ENCODE measurements at places on chromosomes 6 and 20. TPM values are rescaled to one million over a fixed set of nuclear protein-coding genes. Genes with fewer than 3 reads are reported as not detected.

GRCh38 chr6:141347086-141347485 lies 785.6 kb upstream of the GJE1 start:
- no peak for DNase-seq

DNA sequence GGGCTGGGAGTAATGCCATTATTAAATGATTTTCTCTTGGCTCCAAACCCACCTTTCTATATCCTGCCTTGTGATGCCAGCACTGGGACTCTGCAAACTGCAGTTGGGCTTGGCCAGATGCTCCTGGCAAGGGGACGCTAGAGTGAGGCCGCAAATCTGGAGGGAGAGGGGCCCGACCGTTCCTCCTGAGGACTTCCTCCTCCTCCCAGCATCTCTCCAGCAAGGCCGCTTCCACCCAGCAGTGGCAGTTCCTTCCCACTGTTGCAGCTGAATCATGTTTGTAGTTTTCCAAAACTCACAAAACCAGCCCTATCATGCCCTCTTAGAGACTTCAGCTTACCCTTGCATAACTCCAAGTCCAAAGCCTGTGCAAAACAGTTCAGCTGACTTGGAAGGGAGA lies 244.4 kb downstream of the FOXA2 start:
- DNase-seq, result no peak

- no peak for DNase-seq
These were observed 111.1 kb downstream of the DLL1 start for GRCh38 chr6:170179616-170180324.

DNA sequence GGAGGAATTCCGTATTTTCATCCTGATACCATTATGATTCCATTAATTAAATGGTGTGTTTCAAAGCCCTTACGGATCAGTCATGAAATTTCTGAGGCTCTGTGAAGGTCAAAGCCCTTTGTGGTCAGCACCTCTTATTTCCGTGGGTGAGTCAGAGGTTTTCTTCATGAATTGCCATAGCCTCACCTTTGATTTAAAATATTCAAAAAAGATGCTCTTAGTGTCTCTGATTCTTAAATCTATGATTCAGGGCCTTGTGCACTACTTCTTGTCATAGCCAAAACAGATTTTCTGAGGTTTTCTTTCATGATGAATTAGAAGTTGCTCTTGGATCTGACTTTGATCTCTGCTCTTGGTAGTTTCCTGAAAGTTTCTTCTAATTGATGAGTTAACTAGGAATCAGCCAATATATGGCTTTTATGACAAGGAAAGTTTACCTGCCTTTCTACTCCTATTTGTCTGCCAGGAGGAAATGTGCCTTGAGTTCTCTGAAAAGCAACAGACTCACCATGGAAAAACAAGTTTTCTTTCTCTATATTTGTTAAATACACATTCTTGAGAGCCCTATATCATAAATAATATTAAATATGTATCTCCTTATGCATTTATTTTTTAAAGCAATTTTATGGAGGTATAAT lies 613.0 kb downstream of the UTRN start:
- DNase-seq, result no peak

DNA sequence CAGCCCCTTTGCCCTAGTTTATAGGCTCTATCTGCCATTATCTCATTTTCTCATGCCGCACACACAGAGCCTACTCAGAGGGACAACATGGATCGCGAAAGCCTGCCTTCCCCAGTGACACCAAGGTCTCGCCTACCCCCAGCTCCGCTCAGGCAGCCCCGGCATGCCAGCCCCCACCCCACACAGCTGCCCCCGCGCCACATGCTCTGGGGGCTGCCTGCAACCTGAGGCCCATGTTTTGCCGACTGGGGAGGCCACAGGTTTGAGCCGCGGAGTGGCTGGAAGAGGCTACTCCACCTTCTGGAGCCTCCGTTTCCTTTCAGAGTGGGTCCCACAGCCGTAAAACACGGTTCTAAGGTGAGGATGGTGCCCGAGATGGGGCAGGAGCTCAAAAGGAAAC lies 102.1 kb downstream of the ASXL1 start:
- DNase-seq, result no peak

DNA sequence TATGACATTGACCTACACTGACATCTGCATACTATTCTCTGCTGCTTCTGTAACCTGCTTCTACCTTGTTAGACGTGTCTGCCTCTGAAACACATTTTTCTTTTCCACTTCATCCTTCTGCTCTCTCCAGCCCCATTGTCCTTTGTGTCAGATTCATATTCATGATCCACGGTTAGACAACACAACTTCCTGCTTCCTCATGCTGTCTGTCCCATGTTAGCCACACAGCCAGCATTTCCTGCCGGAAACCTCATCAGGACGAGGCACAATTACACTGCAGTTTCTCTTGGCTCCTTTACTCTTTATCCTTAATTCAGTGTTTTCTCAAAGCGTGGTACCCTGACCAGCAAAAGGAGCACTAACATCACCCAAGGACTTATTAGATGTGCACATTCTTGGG lies 150.2 kb downstream of the TBC1D7 start:
- DNase-seq, result no peak

DNA sequence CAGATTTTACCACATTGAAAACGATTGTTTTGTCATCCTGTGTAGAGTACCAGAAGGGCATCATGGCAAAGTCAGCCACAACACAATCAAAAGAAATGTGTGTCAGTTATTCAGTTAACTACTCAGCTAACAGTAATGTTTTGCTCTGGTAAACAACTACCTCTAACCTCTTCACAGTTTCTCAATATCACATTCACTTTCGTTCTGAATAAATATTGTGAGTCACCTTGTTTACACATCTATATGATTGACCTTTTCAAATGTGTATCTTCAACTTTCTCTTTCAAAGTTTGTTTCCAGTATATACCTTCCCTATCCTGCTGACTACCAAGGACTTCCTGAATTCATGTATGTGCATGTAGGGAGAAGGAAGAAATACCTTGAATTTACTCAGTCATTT lies 216.6 kb upstream of the UFL1 start:
- DNase-seq, result no peak

GRCh38 chr6:89400912-89401399 lies 11.1 kb downstream of the RRAGD start:
- DNase-seq, result no peak

DNA sequence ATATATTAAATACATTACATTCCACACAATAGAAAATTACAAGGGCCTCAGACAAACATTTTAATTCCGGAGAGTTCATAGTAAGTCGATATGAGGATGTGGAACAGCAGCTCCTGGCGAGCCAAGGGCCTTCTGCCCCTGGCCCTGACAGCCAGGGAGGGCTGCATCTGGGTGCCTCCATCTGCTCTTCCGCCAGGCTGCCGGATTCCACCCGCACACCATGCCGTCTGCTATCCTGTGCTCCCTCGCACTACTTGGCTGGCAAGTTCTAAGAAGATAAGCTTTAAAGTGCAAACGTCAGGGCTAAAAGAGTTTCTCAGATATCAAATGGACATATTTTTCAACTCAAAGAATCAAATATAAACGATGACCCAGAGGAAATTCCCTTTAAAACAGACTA lies 656.3 kb upstream of the NOX3 start:
- DNase-seq, result no peak

- no peak for DNase-seq
These were observed 779.3 kb upstream of the CITED2 start for GRCh38 chr6:140153703-140154102.

DNA sequence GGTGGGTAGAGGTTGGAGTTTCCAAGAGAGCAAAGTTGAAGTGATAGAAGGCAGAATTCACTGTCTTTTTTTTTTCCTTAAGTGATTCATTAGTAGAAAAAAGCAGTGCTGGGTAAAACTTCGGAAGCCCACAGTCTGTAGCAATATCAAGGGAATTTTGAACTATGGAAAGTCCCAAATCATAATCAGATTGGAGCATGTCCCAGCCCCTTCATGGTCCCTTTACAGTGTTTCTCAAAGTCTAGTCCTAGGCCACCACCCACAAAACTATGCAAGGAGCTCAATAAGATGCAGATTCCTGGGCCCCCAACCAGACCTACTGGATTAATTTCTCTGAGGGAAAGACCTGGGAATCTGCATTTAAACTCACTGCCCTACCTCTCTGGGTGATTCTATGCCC lies 22.6 kb downstream of the NEDD9 start:
- no peak for DNase-seq

GRCh38 chr6:158630938-158631616 lies 13.5 kb downstream of the DYNLT1 start:
- peak; percentile 42 for DNase-seq

DNA sequence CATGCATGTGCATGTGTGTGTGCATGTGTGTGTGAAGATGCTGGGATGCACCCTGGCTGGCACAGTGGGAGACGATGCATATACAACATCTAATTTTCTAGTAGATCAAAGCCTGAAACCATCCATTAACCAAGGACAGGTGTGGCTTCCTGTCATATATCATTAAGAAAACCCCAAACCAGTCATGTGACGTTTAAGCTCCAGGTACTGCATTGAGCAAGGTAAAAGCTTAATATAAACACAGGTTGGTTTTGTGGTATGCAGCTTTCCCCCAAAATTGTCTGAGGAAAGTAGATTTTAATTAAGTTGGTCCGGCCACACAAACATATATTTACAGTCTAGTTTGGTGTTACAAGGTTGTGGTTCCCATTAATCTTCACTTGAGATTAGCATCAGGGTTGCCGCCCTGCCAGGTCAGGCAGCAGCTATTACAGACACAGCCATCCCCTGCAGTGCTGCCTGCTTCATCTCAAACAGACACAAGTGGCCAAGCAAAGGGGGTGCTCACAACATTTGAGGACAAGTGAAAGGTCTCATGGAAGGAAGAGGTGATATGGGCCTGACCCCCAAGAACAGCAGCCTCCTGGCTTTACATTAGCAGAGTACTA lies 48.6 kb upstream of the NAA20 start:
- DNase-seq, result no peak

GRCh38 chr6:136137008-136137692 lies 113.0 kb downstream of the MTFR2 start:
- no peak for DNase-seq

DNA sequence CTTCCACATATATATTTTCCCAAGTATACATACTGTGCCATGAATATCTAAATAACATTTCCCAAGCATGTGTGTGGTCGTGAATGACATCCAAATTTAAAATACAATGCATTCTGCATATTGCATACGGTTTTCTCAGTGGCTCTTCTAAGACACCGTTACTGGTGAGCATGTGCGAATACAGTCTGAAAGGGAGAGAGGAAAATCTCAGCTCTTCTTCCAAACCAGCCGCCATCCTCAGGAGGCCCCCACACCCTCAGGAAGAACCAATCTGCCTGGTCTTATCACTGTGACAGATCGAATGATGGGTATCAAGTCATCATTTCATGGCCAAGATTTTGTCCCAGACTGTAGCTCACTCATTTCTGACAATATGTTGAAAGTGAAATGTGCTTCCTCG lies 50.7 kb downstream of the ADAT2 start:
- DNase-seq, result no peak

GRCh38 chr6:109118337-109118736 lies 23.0 kb downstream of the CEP57L1 start:
- DNase-seq, result no peak

DNA sequence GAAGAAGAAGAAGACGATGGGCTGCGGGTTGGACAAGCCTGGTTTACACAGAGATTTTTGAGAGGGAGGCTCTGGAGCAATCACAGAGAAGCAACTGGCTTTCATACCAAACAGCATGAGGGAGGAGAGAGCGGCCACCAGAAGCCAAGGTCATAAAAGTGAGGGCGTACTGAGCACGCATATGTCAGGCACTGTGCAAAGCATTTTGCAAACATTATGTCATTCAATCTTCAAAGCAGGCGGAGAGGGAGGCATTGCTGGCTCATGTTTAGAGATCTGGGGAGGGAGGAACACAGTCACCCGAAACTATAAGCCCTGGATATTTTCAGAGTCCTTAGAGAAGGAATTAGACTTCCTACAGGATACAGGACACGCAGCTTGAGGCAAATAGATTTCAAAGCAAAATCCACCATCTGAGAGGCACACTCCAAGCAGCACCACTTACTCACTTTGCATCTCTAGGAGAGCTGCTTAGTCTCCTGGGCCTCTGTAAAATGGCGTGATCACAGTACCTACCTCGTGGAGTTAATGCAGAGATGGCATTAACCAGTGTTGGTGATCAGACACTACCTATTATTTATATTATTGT lies 24.6 kb downstream of the RAMACL start:
- DNase-seq, result no peak

DNA sequence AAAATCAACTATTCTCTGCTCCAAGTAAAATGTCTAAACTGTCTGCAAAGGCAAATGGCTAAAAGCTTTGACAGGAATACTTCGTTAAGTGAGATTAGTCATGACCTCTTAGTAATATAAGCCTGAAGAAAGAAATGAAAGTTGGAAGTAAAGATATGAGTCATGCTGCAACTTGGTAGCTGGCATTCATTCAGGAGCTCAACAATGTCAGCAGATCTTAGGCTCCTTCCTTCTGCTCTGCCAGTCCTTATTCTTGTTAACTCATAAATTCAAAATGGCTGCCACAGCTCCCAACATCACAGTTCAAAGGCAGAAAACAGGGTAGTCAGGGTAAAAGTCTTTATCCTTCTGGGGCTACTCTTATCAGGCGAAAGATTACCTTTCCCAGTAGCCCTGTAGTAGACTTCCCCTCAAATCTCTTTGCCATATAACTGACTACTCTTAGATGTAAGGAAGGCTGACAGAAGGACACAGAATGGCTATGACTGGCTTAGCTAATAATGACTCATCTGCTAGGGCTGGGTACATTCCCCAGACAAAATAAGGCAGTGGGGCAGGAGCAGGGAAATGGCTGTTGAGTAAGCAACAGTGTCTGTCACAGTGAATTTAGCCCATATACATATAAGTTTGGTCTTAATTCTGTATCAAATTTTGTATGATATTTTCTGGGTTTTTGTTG lies 24.4 kb upstream of the C6orf62 start:
- DNase-seq, result no peak

DNA sequence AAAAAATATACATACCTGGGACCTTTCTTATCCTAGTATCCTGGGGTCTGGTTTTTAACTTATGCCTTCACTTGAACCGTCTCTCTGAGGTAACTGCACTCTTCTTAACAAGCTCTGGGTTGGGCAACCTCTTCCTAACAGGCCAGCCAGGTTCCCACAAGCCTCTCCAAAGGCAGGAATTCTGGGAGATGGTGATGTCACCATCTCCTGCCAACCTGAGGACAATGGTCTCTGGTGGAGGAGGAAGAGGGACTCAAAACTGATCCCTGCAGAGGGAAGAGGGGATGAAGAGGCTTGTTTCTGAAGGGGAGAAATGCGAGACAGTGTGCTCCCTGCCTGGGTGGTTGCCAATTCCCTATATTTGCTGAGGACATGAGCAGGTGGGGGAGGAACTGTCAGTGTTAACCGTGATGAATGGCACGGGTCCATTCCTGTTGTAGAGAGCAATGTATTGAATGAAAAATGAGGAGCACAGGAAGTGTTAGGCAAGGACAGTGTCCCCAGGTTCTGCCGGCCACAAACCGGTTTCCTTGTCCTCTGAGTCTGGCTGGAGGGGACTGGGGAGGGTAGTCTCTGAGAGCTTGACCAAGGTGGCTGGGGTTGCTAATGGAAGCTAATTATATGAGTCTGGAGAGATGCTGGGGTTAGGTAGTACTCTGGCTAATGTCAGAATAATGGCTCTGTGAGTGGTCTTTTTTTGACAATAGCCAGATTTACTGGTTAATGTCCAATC lies 95.5 kb downstream of the KCNB1 start:
- DNase-seq, result no peak

GRCh38 chr20:57769756-57770155 lies 59.9 kb upstream of the PMEPA1 start:
- DNase-seq, result no peak

GABRR1 gene
- not detected for total RNA-seq

CTAGE9 gene
- 0.16 TPM for total RNA-seq

CBLN4 gene
- total RNA-seq, result 0.33 TPM

BMP5 gene
- total RNA-seq, result 5.1 TPM

ATP6V1G2 gene
- 1.6 TPM for total RNA-seq

KIAA1755 gene
- total RNA-seq, result 2.1 TPM

ARMH2 gene
- not detected for total RNA-seq
